ENCODE measurements at places on chromosomes 12 and 14. TPM values are rescaled to one million over a fixed set of nuclear protein-coding genes. Genes with fewer than 3 reads are reported as not detected.
A peak's percentile ranks its signal among the peaks of the same experiment; 100 is the strongest.

DNA sequence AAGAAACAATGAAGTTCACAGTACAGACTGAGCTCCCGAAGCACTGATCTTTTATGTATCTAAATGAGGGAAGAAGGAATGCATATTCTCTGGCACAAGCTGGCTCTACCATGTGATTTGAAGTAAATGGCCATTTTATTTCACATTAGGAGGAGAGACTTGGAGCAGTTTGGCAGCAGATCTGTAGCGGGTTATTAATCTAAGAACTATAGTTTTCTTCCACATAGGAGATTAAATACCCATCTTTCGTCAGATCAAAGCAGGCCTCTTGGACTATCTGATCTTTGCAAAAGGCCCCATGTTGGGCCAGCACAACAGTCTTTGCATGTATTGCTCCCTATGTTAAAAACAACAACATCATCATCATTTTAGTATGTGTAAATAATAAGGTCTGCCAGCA, 477.8 kb downstream of the ZFP36L1 start:
- no peak for DNase-seq
- no peaks in the 10 kb centered on the region for H3K36me3 ChIP-seq
- no peak overlapping the region for H3K4me3 ChIP-seq
- H3K27ac ChIP-seq, result no peak overlapping the region
- no peaks in the 10 kb centered on the region for H3K27me3 ChIP-seq

- H3K36me3 ChIP-seq, result no peaks in the 10 kb centered on the region
- no peaks in the 10 kb centered on the region for H3K27me3 ChIP-seq
- DNase-seq, result no peak
- no peaks in the 10 kb centered on the region for H3K4me1 ChIP-seq
Observed at GRCh38 chr14:81727218-81727617, 193.6 kb upstream of the SEL1L start.

DNA sequence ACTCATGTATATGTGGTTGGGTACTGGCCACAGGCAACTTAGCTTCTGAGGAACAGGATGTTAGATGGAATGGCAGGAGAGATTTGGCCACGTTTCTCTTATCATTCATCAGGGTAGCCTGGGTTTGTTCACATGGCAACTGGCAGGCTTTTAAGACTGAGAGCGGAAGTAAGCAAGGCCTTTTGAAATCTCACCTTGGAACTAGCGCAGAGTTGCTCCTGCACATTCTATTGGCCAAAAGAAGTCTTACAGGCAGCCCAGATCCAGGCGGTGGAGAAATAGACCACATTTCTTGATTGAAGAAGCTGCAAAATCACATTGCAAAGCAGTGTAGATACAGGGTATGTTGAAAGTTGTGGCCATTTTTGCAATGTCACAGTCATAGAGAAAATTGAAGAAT, 3.7 kb downstream of the CLEC4A start:
- no peak overlapping the region for H3K27ac ChIP-seq
- no peak for DNase-seq
- no peak overlapping the region for H3K4me3 ChIP-seq
- H3K4me1 ChIP-seq, result no peaks in the 10 kb centered on the region
- no peaks in the 10 kb centered on the region for H3K36me3 ChIP-seq

GRCh38 chr12:86241600-86241999, 14.6 kb downstream of the MGAT4C start:
- no peak overlapping the region for H3K27ac ChIP-seq
- H3K4me1 ChIP-seq, result no peaks in the 10 kb centered on the region
- no peaks in the 10 kb centered on the region for H3K27me3 ChIP-seq
- H3K4me3 ChIP-seq, result no peak overlapping the region
- no peaks in the 10 kb centered on the region for H3K36me3 ChIP-seq
- no peak for DNase-seq

DNA sequence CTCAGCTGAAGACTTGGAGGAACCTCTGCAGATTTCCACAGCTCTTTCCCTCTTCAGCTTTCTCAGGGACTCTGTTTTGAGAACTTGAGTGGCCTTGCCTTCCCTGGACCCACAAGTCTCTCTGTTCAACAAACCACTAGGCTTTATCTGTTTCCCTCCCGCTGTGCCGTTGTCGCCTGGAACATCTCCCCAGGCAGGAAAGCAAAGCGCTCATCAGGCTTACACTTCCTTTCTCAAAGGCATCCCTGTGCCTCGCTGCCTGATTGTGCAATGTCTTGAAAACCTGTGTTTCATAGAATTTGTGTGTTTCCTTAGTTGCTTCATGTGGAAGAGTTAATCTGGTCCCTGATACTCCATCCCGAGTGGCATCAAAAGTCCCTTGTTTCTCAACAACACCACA, 64.1 kb downstream of the PPM1A start:
- no peaks in the 10 kb centered on the region for H3K36me3 ChIP-seq
- no peaks in the 10 kb centered on the region for H3K27me3 ChIP-seq
- H3K4me1 ChIP-seq, result no peaks in the 10 kb centered on the region
- no peak overlapping the region for H3K27ac ChIP-seq
- no peak overlapping the region for H3K4me3 ChIP-seq

DNA sequence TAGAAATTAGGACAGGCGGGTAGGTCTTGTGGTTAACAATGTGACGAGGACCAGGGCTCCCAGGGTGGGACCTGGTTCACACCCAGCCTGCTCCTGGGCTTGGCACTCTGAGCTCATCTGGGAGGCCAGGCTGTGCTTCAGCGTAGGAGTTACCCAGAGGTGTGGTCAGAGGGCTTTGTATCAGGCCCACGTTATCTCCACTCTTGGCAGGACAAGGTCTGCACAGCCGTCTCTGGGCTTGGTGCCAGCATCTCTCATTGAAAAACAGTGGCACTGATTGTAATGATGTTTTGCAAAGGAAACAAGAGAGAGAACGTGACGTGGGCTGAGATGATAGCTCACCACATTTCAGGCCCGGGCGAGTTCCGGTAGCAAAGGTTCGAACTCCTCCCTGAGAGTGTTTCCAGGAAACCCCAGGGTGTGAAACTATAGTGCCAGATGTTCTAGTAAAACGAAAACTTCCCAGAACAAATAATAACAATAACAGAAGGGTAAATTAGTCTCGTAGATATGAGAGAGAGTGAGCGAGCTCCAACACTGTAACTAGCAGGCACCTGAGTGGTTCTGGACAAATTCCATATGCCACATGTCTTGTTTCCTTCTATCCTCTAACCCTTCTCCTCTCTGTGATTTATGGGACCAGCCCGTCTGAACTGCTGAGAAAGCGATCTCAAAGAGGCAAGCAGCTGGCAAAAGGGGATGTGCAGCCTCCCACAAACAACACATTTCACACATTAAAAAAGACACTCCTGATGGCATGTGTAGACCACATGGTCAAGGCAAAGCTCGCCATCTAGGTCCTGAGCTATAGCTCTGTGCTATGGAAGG, 227.3 kb downstream of the KTN1 start:
- H3K36me3 ChIP-seq, result no peaks in the 10 kb centered on the region
- no peak overlapping the region for H3K4me3 ChIP-seq
- peak overlapping the region; percentile 38 for H3K27ac ChIP-seq
- DNase-seq, result peak; percentile 70
- no peaks in the 10 kb centered on the region for H3K27me3 ChIP-seq
- peaks cover 54% of the 10 kb centered on the region for H3K4me1 ChIP-seq

- H3K36me3 ChIP-seq, result no peaks in the 10 kb centered on the region
- no peak overlapping the region for H3K27ac ChIP-seq
- H3K4me3 ChIP-seq, result no peak overlapping the region
- no peak for DNase-seq
- H3K4me1 ChIP-seq, result peaks cover 29% of the 10 kb centered on the region
Observed at GRCh38 chr12:47808050-47808449, 11.7 kb downstream of the HDAC7 start.

- no peak overlapping the region for H3K27ac ChIP-seq
- H3K27me3 ChIP-seq, result no peaks in the 10 kb centered on the region
- H3K36me3 ChIP-seq, result peaks cover 25% of the 10 kb centered on the region
- no peak for DNase-seq
- no peaks in the 10 kb centered on the region for H3K4me1 ChIP-seq
Observed at GRCh38 chr14:105144026-105144665, 24.4 kb downstream of the JAG2 start.

DNA sequence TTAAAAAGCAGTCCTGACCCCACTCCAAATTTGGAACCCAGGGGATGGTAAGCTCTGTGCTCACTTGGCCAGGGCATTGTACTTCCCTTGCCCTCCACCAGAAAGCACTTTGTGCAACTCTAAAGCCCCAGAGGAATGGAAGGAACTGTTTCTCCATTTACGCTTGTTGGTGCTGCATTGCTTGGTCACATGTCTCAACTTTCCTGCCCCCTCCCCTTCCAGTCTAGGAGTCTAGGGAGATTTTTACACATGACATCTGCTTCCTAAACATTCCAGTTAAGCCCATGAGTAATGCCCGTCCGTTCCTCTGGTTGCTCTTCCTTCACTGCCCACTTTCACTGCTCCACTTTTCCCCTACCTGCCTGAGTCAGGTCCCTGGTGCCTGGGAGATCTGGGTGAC, 92.6 kb upstream of the MAP1LC3B2 start:
- no peaks in the 10 kb centered on the region for H3K4me1 ChIP-seq
- no peak overlapping the region for H3K27ac ChIP-seq
- H3K4me3 ChIP-seq, result no peak overlapping the region
- no peaks in the 10 kb centered on the region for H3K27me3 ChIP-seq
- H3K36me3 ChIP-seq, result no peaks in the 10 kb centered on the region

- H3K4me3 ChIP-seq, result no peak overlapping the region
- peak; percentile 21 for DNase-seq
- peaks cover 12% of the 10 kb centered on the region for H3K27me3 ChIP-seq
Observed at GRCh38 chr14:63276492-63277342, 42.0 kb downstream of the GPHB5 start.

GRCh38 chr14:76328457-76329137, 47.3 kb upstream of the ESRRB start:
- H3K36me3 ChIP-seq, result no peaks in the 10 kb centered on the region
- H3K4me3 ChIP-seq, result no peak overlapping the region
- H3K27me3 ChIP-seq, result no peaks in the 10 kb centered on the region
- no peak overlapping the region for H3K27ac ChIP-seq
- no peaks in the 10 kb centered on the region for H3K4me1 ChIP-seq

CACNB3 gene
- 22.0 TPM for total RNA-seq

STX2 gene
- total RNA-seq, result 19.2 TPM

HCAR2 gene
- total RNA-seq, result not detected

CCDC196 gene
- total RNA-seq, result not detected

LALBA gene
- not detected for total RNA-seq

DLK1 gene
- total RNA-seq, result 1.5 TPM

NKX2-1 gene
- total RNA-seq, result 0.84 TPM

KIF26A gene
- 10.2 TPM for total RNA-seq

JAG2 gene
- total RNA-seq, result 85.9 TPM

TMBIM6 gene
- 510 TPM for total RNA-seq
